GM19239 (cell line): ENCODE measurements at places on chromosomes 1 and 21.
A peak's percentile ranks its signal among the peaks of the same experiment; 100 is the strongest.

DNA sequence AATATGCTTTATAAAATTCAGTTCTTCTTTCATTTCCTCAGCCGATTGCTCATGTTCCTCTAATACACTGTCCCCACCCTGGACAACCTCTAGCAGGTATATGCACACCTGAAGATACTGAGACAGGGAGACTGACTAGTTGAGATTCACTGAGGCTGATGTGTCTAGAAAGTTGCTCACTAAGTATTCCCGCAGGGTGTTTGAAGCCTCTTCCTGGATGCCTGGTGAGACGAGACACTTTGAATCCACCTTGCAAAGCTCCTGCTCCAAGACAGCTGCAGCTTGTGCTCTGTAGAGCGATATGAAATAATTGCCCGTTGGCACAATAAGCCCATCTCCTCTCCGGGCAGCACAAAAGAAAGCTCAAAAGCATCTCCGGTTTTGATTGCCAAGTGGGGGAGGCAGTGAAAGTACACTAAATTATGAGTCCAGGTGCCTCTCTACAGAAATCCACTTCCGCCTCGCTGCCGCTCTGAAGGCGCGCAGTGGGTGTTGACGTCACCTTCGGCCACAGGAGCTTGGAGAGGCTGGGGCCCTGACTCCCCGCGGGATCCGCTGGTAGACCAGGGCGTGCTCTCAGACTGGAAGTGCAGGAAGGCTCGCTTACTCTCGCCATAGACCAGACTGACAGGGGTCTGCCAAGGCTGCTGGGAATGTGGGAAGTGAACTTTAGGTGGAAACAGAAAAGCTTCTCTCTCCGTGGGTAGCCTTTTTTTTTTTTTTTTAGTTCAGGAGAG lies 46.3 kb downstream of the GPA33 start:
- DNase-seq = peak; percentile 63

GRCh38 chr21:45162809-45163208 lies 88.4 kb downstream of the ADARB1 start:
- DNase-seq = no peak

DNA sequence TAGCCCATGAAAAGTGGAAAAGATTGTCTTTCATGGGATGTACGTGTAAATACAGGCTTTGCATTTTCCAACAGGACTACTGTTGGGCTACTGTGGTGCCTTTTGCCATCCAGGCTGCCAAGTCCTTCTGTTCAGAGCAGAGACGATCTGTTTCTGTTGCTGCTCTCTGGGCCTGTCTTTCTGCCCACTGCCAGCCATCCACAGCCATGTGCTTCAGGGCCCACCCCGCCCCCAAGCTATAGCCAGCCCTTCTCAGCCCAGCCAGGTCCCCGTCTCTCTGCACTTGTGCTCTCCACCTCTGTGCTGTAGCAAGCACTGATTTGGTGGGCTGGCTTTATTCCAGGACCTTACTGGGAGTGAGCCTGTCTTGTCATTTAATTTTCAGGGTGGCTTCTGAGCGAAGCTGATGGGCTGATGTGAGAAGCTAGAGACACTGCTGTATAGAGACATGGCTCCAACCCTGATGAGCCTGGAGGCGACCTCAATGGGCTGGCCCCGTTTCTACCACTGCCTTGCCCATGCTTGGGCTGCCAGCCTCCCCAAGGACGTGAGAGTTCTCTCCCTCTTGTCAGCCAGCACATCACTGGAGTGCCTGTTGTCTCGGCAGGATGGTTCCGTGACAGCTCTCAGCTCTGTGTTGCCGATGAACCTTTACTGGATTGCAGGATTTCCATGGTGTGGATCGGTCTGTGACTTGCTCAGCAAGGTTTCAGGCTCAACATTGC lies 137.8 kb downstream of the PEX14 start:
- DNase-seq = no peak

GRCh38 chr1:61699911-61700851 lies 24.8 kb downstream of the TM2D1 start:
- no peak for DNase-seq

- no peak for DNase-seq
Observed at GRCh38 chr1:193241132-193241827, 54.9 kb upstream of the B3GALT2 start.

GRCh38 chr1:67874501-67875111 lies 41.3 kb upstream of the GNG12 start:
- no peak for DNase-seq

DNA sequence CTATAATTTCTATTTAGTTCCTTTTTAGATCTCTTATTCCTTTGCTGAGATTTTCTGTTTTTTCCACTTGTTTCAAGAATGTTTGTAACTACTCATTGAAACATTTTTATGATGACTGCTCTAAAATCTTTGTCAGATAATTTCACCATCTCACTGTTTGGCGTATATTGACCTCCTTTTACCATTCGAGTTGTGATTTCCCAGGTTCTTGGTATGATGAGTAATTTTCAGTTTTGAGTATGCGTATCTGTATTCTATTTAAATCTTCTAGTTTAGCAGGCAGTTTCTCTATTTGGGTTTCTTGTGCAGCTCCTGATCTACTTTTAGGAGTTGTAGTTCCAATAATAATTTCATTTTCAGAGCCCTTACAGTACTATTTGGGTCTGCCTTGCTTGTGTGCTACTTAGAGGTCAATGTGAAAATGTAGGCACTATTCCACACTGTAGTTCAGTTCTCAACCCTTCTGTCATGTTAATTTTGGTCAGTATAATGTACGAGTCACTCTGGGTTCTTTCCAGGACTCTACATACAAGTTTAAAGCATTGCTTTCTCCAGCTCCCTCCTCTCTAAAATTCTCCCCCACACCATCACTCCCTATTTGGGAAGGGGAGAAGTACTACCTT lies 115.5 kb downstream of the ACBD6 start:
- no peak for DNase-seq

DNA sequence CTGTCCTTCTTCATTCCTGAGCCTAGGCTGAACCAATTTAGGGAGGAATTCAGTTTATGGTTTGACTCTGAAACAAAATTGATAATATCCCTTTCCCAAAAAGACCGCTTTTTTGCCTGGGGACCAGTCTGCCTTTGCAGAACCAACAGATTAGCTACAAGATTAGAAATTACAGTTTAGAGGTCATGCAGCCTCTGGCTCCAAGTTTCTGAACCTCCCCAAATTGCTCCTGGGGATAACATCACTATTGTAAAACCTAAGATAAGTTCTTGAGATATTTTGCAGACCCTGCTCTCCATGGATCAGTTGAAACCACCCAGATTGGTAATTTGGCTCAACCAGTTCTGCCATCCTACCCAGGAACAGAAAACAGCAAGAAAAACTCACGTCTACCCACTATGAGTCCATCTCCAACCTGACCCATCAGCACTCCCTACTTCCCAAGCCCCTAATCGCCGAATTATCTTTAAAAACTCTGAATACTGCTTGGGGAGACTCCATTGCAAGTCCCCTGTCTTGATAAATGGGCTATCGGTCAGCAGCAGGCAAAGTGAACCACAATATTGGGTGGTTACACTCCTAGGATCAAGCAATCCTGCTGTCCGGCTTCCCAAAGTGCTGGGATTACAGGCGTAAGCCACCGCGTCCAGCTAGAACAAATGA lies 605 bp upstream of the RABGGTB start:
- no peak for DNase-seq

DNA sequence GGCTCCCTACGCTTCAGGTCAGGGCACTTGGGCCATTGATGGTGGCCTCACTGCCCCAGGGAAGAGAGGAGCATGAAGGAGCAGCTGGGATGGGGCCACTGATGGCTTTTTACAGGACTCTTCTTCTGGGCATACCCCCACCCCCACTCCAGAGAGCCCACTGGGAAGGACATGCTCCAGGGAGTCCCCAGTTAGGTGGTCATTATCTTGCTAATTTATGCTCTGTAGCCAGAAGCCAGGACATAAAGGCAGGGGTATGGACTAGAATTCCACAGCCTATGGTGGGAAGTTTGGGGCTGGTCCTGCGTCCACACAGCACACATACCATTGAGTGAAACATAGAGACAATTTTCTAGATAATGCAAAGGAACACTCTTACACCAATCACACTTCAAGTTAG lies 8.8 kb upstream of the GRIK3 start:
- no peak for DNase-seq

- DNase-seq = no peak
Observed at GRCh38 chr1:147516157-147516917, 25.0 kb upstream of the BCL9 start.

DNA sequence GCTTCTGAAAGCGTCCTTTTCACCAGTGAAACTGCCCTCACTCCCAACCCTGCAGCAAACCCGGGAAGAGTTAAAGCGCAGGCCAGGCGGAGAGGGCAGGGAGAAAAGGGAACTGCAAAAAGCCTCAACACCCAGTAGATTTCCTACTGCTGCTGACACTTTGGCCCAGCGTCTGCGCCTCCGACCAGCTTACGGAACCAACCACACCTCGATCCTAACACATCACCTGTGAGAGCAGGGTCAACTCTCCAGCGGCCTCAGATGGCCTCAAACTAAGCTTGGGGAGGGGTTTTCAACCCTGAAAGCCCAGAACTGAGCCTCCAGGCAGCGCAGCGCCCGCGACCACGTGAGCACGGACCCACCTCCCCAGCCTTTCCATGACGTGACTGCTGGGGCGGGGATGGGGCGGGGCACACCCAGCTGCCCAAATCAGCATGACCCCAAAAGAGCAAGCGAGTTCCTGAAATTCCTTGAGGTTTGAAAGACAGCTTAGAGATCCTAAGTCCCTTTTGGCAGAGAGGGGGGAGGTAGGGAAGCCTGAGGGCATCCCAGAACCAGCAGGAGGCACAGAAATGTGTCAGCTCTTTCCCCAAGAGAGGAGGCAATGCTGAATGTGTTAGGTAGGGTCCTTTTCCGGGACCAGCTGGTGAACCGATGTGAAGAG lies 59.1 kb downstream of the ITPKB start:
- DNase-seq = no peak

- no peak for DNase-seq
Observed at GRCh38 chr1:230696722-230697437, 17.0 kb downstream of the AGT start.

DNA sequence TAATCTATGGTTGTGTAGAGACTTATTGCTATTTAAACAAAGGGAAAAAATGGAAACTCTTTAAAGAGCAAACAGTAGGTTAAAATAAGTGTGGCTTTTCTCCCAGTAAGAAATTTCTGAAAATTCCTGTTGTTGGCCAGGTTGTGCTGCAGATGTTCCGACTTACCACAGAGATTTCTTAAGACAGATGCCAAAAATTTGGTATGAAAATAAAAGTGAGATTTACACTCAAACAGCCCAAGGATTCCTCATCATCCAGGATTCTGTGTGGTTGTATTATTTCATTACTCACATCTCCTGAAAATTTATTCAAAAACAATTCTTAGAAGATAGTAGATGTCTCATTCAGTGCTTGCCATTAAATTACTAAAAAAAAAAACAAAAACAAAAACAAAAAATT lies 296.7 kb upstream of the PTBP2 start:
- DNase-seq = no peak

DNA sequence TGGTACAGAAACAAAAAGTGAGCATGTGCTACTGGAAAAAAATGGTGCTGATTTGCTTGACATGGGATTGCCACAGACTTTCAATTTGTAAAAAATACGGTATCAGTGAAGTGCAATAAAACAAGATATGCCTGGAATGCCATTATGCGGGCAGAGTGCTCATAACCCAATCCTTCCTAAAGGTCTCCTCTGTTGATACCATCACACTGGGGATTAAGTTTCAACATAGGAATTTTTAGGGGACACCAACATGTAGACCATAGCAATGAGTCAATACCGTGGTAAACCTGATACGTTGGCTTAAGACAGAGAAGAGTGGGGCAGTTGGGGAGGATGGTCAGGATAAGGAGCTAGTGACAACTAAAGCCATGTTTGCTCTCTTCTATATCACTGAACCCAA lies 20.5 kb downstream of the MX1 start:
- DNase-seq = no peak

GRCh38 chr1:203281851-203282661 lies 23.3 kb upstream of the BTG2 start:
- DNase-seq = no peak

- DNase-seq = no peak
Observed at GRCh38 chr1:68270951-68271350, 38.6 kb upstream of the WLS start.

GRCh38 chr1:108149796-108150467 lies 50.2 kb downstream of the SLC25A24 start:
- no peak for DNase-seq

- DNase-seq = no peak
Observed at GRCh38 chr21:31346256-31346821, 2.3 kb upstream of the TIAM1 start.

DNA sequence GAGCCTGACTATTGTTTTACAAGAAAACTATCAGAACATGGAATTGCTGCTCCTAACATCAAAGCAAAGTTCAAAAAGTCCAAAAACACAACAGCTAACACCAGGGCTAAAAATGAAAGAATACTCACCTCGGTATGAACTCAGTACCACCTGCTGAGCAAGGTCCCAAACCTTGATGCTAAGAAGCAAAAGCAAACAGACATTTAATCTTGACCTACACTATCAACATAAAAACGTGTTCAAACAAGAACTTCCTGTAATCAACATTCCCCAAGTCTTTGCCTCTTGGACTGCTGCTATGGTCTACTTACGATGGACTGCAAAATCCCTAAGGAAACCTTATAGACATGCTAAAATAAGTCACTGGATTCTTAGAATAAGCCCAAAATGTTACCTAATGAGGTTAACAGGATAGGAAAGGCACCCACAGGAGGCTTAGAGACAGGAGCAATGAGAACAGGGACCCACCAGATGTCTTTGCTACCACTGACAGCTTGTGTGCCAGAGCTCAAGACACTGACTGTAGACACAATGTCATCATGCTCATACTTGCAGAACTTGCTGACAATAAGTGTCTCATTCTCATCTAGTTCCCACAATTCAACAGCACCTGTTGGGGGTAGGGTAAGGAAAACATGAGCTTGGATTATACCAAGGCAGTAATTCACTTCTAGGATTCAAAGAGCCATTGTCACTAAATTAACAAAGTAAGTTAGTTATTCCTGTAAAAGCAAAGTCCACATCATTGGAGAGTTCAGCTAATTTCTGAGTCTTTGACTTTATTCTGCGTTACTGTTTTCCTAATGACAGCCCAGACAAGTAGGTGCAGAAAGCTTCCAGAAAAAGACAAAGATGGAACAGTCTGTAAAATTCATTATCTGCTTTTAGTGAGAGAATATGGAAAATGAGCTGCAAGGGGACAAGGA lies 1.8 kb downstream of the WDR77 start:
- no peak for DNase-seq

- DNase-seq = peak; percentile 98
Observed at GRCh38 chr1:53739109-53739681, at the start of gene GLIS1. TSS of gene GLIS1 (minus strand) at chr1:53739164. CDS start at chr1:53738064, 1,100 bp downstream.

GRCh38 chr1:182616130-182617013 lies 12.2 kb upstream of the RGS16 start:
- DNase-seq = peak; percentile 37

DNA sequence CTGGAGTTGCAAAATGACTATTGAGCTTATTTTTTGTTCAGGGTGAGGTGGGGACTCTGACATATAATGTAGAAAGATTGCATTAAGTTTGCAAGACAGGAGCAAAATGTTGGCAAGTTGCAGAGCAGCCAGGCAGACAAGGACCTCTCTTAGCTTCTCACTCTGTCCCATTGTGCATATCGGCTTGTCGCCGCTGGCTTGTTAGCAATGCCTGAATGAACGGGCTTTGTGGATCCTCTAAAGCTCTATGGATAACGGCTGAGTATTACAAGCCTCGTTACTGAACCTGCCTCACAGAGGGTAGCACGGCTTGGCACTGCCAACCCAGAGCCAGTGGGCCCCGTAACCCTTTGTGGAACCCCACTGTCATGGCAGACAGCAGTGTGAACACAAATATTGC lies 68.4 kb downstream of the TNR start:
- DNase-seq = no peak

GRCh38 chr1:9618909-9619679 lies 30.4 kb downstream of the TMEM201 start:
- no peak for DNase-seq
